Endodermal cell (in vitro differentiated cells): ENCODE measurements at places on chromosomes 4 and X.

DNA sequence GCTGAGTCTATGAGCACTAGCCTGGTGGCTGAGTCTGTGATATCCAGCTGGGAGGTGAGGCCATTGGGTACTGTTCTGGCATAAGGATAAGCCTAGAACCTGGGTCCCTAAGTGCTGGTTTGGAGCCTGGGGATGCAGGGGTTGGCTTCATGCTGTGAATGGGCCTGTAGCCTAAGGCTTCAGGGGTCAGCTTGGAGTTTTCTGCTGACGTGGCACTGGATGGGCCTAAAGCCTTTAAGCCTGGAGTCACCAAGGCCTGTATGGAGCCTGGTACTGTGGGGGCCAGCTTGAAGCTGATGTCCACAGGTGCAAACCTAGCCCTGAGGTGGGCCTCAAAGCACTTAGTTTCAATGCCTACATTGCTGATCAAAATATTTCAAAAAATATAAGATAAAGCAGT is 979.6 kb upstream of the POU3F4 start:
- no peak for DNase-seq

DNA sequence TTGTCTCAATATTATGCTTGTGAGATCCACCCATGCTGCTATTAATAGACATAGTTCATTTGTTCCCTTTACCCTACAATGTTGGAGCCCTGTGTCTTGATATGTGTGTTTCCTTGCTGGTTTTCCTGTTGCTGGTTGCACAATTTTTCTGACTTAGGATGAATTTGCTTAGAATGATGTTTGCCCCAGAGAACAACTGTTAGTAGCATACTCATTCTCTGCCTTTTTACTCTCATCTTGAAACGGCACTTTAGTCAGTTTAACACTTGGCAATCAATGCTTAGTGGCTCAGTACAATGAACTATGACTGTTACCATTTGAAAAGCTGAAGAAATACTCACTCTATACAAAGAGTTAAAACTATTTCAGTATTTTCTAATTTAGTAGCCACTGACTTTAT is 158.8 kb upstream of the NDST4 start:
- DNase-seq = no peak

- no peak for DNase-seq
Observed at GRCh38 chr4:67036791-67037190, 508.5 kb downstream of the CENPC start.

- DNase-seq = no peak
Observed at GRCh38 chrX:150602743-150603142, 34.3 kb downstream of the MTM1 start.

- no peak for DNase-seq
Observed at GRCh38 chr4:6516281-6516680, 43.9 kb upstream of the PPP2R2C start.

DNA sequence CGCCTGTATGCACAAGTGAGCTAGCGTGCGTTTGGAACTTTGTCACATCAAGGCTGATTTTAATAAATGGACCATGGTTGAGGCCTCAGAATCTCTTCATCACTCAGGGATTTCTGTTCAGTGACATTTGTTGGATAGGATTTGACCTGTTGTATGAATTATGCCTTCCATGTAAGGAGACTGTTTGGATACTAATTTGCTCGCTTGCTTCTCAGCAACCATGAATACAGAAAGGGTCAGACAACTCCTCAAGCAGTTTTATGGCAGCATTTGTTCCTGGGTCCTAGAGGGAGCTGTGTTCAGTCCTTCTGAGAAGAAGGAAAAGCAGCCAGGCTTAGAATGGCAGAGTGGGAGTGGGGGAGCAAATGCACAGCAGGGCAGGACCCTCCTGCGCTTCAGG is 269.7 kb upstream of the LCORL start:
- peak; percentile 51 for DNase-seq

DNA sequence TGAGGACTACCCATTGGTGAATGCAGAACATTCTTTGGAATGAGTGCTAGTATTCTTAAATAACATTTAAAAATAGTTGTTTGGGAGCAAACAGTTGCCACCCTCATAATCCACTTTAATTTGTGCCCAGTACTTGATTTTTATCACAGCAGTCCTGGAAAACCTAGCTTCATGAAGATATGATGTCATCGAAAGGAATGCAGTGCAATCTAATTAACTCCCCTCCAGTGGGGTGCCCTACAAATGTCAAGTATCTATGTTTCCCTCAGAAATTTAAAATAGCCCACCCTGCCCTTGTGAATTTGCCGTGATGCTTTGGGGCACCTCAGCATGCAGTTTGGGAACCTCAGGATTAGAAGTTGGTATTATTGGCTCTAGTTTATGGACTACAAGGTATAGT is 5.4 kb downstream of the RAB9A start:
- DNase-seq = no peak

GRCh38 chr4:110660755-110661154 is 37.9 kb upstream of the PITX2 start:
- DNase-seq = no peak

GRCh38 chr4:62133101-62133897 is 933.2 kb downstream of the ADGRL3 start:
- DNase-seq = no peak

DNA sequence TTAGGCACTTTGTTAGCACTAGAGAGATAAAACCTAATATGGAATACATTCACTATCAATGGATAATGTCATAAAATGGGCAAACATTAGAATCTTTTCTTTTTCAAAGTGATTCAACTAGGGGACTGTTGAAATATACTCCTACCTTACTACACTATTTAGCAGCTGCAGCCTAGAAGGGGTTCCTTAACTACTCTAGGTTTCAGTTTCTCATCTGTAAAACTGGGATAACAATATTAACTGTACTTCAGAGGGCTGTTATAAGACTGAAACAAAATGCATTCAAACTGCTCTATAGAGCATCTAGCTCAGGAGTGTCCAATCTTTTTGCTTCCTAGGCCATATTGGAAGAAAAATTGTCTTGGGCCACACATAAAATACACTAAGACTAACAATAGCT is 147.4 kb downstream of the CDS1 start:
- no peak for DNase-seq

DNA sequence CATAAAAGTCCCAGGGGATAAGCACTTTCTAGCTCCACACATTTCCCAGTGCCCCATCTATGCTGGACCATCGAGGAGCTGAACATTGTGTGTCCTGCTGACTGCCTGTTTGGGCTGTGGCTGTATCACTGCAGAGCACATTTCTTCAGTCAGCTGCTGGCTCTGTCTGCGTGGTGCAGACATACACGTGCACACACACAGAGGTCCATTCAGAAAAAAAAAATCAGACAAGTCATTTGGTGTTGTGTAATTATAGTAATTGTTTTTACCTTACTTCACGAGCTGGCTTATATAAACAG is 1.1 kb upstream of the PDLIM3 start:
- no peak for DNase-seq
